Epithelial cell of esophagus (primary cell): ENCODE measurements at places on chromosomes 7 and 10.
A peak's percentile ranks its signal among the peaks of the same experiment; 100 is the strongest.

GRCh38 chr10:26571655-26572054 lies 125.8 kb upstream of the PDSS1 start:
- no peak for DNase-seq

- no peak for DNase-seq
Measured at GRCh38 chr10:118339111-118339510, 3.0 kb downstream of the FAM204A start.

DNA sequence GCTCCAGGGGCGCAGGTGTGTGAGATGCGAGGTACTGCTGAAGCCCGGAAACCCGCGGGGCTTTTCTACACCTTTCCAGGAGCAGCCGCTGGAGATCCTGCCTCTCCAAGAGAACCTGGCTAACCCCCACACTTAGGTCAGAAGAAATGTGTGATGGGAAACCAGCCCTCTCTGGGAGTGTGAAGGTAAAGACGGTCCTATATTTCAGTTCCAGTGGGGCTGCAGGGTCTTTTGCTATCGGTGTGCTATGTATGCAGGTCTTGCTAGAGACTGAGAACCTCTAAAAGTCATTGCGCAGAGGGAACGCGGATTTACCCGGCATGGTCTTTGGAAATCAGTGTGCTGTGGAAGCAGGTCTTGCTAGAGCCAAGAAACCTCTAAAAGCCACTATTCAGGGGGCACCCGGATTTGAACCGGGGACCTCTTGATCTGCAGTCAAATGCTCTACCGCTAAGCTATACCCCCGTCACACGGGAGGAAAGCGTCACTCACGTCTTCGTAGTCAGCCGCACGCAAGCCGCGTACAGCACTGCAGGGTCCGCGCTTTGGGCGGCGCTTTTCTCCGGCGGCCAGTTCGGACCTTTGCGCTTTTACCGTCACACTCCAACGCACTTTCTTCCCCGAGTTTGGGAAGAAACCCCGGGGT lies 46.0 kb downstream of the ZNF777 start:
- DNase-seq, result peak; percentile 86

DNA sequence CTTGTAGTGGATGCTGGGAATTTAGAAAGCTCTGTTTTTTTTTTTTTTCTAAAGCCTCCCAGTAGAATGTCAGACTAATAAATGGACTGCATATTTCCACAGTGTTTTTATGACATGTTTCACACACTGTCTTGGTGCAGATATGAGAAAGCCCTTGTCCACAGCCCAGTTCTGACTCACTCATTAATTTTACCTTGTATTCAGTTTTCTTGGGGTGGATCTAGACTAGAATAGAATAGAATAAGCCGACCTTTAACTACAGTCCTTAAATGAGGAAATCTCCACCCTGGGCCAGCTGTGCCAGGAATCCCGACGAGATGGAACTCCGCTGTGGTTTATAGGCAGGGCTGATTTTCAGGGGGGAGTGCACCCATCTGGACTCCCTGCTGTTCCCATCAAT lies 274.7 kb downstream of the NRG3 start:
- no peak for DNase-seq

DNA sequence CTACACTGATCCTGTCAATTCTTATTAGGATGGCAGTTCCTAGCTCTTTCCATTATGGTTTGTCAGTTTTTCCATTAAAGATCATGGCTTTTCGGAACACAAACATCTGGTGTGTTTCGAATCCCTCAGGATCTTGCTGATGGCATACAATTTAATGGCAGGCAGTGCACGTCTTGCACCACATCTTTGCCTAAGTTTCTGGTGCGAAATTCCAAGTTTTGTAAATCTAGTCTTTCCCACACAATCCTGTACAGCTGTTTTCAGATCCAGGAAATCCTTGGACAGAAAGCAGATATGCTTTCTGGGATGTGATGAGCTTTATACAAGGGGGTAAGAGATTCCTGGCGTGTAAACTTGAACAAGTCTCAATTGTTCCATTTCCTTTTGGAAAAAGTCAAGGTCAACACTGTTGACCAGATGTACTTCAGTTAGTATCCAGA lies 224.3 kb upstream of the PHYHIPL start:
- DNase-seq, result no peak

- no peak for DNase-seq
Measured at GRCh38 chr10:49431426-49431825, 35.5 kb upstream of the DRGX start.

DNA sequence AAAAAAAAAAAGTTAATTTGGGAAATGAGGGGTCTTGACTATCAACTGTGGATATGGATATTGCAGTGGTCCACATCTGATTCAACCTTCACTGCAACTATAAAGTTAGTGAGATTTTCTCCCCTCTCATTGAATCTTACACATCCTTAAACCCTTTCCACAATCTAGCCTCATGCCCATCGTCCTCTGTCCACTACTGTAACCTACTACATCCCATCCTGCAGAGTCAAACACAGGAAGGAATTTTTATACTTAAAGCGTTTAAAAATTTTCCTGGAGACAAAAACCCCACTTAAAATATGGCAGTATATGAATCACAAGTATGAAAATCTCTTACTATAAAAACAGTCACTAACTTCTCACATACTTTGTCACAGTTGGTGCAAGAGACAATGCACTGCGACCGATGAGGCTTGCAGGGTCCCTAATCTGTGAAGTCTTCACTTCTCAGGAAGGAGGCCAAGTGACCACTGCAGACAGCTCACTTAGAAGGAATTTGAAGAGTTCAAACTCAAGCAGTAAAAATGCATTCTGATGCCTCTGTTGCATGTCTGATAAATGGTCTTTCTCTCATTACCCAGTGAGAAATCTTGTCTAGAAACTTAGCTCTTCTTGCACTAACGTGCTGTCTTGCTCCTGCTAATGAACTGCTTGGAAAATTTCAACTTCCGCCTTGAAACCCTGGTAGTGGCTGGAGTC lies 50.3 kb upstream of the ST8SIA6 start:
- no peak for DNase-seq

GRCh38 chr10:16527452-16527851 lies 5.8 kb upstream of the C1QL3 start:
- no peak for DNase-seq

DNA sequence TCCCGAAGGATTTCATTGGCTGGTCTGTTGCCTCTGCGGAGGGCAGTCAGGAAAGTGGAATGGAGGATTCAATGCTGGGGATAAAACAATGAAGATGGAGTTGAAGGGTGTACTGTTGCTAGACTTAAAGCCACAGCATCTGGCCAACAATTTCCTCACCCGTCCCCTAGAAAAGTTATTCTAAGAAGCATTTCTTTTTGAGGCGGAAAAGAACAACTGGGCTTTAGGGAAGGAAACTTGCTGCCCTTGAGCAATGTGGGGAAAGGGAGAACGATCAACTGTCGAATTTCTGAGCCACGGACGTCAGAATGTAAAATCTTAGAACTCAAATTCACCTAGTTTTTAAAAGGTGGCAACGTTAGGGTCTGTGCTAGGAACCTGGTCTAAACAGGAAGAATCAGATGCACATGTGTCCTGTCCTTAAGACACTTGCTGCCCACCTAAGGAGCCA lies 664 bp downstream of the FMC1 start:
- DNase-seq, result no peak

- no peak for DNase-seq
Measured at GRCh38 chr10:78045237-78045636, 11.6 kb downstream of the RPS24 start.

- DNase-seq, result no peak
Measured at GRCh38 chr10:99784727-99785441, 2.4 kb downstream of the ABCC2 start.
